ENCODE measurements at places on chromosomes 4 and X.

GRCh38 chr4:172871381-172871780, 297.2 kb upstream of the GALNT7 start:
- no peak for DNase-seq

DNA sequence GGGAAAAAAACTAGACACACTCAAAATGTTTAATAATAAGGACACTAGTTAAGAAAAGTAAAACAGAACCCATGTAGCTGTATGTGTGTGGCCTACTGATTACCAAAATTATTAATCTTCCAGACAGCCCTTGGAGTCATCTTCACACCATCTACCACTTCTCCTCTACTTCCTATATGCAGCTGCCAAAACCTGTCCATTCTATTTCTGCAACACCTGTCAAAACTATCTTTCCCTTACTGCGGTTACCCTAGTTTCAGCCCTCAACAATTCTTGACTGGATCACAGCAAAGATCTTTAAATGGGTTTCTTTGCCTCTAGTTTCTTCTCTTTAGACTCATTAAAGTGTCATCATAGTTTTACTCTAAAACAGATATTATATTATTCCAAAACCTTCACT, 72.6 kb downstream of the GPR82 start:
- DNase-seq, result no peak

- no peak for DNase-seq
Measured at GRCh38 chr4:125112536-125112935, 202.2 kb upstream of the FAT4 start.

- no peak for DNase-seq
Measured at GRCh38 chr4:48225368-48226141, 44.1 kb downstream of the TEC start.

DNA sequence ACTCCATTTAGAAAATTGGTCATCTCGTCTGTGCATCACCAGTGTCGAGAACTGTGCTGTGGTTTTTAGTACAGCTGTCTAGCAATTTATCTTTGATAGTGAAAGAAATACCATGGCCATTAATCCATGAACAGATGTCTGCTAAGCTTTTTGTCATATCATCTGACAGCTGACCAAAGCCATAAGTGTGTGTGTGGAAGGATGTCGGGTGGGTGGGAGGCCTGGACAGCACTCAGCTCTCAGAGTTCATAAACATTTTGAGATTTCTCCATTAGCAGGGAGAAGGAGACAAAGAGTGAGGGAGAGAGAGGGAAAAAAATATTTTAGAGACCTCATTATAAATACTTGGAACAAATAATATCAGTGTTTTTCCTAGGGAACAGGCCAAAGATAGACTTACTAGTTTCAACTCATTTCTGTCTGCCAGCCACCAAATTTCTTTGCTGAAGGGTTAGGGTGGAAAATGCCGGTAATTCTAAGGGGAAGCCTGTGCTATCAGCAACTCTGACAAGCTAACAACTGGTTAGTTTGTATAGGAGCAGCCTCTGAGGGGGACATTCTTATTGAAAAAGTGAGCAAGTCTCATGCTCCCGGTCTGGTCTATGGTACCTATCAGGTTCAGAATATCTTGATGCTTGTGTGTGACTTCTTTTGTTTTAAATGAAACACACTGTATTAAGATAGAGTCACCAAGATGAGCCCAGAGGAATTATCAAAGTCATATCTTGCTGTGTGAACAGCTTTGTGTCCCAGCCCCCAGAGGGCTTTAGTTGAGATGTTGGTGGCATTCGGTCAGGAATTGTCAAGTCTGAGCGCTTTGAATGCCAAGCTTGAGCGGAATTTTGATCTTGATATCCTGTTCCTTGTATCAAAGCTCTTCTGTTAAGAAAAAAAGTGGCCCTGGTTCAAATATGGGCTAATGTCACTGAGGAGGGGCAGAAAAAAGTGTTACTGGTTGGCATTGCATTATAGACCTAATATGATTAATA, 41.9 kb upstream of the PDLIM3 start:
- DNase-seq, result no peak

DNA sequence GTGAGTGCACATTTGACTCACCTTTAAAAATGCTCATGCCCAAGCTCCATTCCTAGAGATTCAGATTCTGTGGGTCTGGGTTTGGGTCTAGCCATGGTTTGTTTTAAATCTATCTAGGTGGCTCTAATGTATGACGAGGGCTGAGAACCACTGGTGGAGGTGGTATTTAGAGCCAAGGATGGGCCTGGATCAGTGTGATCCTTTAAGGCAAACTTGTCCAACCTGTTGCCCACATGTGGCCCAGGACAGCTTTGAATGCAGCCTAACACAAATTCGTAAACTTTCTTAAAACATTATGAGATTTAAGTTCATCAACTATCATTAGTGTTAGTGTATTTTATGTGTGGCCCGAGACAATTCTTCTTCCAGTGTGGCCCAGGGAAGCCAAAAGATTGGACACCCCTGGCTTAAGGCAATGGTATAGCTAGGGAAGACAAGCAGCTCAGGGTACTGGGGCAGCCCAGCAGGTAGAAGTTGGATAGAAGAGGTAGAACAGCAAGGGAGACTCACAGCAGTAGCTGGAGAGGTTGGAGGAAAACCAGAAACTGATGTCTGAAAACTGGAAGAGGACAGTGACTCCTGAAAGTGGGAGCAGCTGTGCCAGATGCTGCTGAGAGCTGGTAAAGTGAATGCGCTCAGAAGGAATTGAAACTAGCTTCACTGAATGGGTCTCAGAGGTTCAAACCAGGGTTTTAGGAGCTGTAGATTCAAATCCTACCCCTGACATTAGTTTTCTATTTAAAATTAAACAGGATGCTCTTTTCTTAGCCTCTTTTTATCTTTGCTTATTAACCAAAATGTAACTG, 18.2 kb downstream of the ADD1 start:
- no peak for DNase-seq

DNA sequence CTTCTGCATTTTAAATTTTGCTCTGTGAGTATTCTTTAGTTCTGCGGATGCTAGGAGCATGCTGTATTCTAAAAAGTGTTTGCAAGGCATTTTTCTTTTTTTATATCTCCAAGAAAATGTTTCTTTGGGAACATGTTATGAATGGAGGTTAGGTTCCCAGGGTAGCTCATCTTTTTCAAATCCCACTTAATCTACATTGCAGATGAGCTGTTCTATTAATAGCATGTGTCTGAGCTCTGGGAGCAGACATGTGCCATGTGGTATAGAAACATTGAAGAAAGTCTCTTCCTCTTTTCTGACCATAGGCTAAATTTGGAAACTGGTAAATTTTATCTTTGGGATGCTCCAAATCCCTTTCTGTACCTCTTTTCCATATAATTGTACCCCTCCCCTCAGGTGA, 23.2 kb downstream of the DIAPH2 start:
- no peak for DNase-seq

GRCh38 chr4:54793856-54794422, 136.2 kb downstream of the KIT start:
- DNase-seq, result no peak

Measured in NCI-H1417 (cell line).